ENCODE measurements at places on chromosomes 7 and 10.

DNA sequence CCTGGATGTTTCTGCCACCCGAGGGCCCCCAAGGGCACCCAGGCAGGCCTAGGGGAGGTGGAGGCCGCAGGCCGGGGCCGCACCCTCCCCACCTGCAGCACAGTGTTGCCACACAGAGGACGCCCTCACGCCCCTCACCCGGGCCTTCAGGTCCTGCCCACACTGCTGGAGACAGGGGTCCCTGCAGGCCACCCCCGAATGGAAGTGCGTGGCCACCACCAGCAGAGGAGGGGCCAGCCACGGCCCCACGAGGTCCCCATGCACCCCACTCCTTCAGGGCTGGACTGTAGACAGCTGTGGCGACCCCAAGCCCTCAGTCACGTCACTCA, 35.4 kb downstream of the ADAP1 start:
- DNase-seq = no peak

DNA sequence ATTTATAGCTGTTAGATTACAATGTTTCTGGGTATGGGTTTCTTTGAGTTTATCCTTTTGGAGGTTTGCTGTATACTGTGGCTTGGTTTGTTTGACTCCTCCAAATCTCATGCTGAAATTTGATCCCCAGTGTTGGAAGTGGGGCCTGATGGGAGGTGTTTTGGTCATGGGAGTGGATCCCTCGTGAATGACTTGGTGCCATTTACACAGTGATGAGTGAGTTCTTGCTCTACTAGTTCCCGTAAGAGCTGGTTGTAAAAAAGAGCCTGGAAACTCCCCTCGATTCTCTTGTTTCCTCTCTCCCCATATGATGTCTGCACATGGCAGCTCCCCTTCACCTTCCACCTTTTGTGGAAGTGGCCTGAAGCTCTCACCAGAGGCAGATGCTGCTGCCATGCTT, 324.1 kb downstream of the C7orf25 start:
- DNase-seq = no peak

DNA sequence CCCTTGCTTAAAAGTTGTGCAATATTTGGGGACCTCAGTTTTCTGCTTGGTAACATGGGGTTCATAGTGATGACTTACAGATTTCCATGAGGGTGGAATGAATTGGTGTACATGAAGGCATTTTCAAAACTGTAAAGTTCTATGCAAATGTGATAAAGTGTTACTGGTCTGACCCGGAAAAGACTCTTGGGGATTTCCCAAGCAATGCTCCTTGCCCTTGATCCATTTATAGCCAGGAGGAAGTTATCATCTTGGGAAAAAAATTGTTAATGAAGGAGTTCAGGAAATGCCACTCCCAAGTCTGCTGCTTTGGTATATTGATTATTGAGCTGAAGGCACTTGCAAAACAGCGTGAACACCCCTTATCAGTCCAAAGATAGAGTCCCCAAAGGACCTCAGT, 96.3 kb upstream of the ZPBP start:
- no peak for DNase-seq

DNA sequence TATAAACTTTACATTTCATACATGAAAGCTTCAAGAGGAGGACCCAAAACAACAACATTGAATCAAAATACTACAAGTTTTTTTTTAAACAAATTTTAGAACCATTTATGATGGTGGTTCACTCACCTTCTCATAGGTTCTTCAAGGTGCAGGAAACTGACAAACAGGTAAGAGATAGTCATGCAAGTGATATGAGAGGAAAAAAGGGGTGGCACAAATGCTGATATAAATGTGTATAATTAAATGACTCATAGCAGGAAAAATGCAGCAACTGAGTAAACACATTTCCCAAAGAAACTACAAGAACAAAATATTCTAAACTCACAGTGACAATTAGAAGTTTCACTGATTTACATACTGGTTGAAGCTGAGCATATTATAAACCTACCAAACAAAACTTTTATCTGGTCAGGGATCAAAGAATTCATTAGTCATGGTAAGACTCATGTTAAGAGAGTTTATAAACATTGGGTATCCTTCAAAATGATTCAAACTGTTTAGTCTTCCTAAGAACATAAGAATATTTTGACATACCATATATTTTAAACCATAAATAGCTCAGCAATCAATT, 14.1 kb downstream of the ZWINT start:
- no peak for DNase-seq

DNA sequence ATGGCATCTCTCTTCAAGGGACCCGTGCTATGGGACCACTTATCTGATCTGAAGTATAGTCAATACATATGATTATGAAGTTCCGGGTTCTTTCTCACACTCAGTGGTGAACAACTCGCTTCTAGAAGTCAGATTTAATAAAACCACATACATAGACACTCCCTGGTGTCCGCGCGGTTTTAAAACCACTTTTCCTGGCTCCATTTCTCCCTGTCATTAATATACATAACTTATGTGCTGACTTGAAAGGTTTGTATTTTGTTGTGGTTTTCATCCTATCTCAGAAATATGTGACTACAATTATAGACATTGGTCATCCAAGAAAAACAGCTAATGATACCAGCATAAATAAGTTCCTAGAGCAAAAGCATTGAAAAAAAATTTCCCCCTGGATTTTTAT, 34.0 kb downstream of the SVIL start:
- DNase-seq = no peak

DNA sequence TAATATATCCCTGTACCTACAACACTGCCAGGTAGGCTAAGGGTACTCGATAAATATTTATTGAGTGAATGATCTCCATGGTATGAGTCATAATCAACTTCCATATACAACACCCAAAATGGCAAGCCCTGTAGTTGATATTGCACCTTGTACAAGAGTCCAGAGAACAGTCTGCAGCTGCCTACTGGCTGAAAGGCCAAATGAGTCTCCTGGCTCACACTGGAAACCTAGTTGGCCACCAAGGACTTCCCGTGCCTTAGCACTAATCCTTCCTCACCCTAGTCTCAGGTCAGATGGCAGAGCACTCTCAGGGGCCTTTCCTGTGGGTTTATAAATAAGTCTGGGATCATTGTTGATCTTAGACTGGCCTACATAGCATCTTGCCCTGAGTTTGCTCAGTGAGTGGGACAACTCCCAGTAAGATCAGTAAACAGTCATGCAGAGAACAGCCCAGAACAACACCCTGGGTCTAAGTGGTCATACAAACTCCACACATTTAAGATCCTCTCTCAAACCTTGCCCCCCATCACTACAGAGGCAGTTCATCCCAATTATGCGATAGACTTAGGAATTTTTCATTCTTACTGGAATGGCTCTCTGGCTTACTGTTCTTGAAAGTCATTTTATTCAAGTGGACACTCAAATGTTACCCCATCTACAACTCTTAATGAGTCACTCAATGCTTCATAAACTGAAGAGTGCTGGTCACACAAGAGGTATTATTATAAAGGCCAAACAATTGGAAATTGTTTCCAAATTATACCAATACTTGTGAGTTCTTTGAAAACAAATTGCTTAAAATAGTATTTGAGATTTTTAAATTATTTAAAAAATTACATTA, 14.7 kb upstream of the SLC16A9 start:
- DNase-seq = no peak

DNA sequence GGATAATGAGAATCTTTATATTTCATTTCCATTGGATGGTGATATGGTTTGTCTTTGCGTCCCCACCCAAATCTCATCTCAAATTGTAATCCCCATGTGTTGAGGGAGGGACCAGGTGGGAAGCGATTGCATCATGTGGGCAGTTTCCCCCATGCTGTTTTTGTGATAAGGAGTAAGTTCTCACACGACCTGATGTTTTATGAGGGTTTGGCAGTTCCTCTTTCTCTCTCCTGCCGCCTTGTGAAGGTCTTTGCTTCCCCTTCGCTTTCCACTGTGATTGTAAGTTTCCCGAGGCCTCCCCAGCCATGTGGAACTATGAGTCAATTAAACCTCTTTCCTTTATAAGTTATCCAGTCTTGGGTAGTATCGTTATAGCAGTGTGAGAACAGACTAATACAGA, 59.4 kb downstream of the MTPN start:
- no peak for DNase-seq

- no peak for DNase-seq
Observed at GRCh38 chr7:29194206-29194593, 375 bp upstream of the CHN2 start.

DNA sequence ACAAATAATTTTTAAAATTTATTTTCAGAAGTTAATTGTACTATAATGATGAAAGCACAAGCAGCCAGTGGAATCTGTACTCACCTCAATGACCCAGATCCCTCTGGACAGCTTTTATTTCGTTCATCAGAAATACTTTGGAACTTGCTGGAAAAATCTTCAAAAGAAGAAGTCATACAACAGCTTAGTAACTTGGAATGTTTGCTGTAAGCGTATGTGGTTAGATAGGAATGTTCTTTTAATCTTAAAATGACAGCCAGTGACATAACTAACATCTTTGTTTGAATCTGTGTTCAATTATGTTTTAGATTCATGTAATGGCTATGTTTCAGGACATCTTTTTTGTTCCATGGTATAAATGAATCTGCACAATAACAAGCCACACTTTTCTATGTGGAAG, 26.8 kb downstream of the CFAP69 start:
- no peak for DNase-seq

DNA sequence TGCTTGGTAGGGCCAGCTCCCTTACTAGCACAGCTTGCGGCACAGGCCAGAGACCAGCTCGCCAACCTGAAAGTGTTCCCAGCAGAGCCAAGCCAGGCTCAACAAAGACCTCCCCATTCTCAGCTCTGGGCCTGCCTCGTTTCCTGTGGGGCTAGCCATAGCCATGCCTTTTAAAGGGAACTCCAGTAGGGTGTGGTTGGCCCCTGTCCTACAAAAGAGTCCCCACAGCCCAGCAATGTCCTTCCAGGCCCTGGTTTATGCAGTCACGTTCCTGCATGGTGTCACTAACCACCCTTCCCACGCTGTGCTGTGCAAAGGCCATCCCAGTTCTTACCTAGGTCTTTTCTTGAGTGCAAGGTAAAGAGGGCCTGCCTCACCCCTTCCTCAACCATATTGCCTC, 87.8 kb upstream of the LRRC4 start:
- no peak for DNase-seq

- DNase-seq = no peak
Observed at GRCh38 chr7:34342387-34342786, 315.6 kb upstream of the NPSR1 start.

- DNase-seq = no peak
Observed at GRCh38 chr7:104964626-104965236, 49.3 kb upstream of the KMT2E start.

- no peak for DNase-seq
Observed at GRCh38 chr7:33973231-33974015, 68.1 kb downstream of the BMPER start.

DNA sequence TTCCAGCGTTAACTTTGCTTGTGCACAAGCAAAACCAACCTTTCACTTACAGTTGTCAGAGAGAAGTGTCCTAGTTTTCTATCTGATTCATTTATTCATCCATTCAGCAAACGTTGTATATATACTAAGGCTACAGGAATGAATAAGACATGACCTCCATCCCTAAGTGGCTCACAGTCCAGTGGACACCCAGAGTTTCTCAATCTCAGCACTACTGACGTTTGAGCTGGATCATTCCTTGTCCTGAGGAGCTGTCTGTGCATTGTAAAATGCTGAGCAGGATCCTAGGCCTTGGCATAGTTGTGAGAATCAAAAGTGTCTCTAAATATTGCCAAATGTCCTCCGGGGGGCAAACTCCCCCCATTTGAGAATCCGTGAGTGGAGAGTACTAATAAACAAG, 166.7 kb upstream of the PRKCQ start:
- DNase-seq = no peak

- DNase-seq = no peak
Observed at GRCh38 chr7:47587351-47587750, 5.4 kb upstream of the TNS3 start.

DNA sequence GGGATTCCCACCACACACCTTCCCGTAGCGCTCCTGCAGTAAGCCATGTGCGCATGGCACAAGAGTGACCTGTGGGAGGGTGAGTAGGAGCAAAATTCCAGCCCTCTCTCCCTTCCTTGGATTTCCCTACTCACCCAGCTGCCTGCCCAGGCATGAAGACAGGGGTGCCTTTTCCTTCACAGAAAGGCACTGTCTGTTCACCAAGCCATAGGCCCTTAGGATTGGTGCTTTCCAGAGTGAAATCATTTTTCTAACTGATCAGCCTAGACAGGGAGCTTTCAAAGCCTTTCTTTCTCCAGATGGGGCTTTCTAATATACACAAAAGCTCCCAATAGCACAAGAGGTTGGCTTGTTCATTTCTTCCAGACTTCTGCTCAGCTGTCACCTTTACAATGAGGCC, 79.7 kb downstream of the CTTNBP2 start:
- DNase-seq = no peak

- DNase-seq = no peak
Observed at GRCh38 chr10:1551636-1552338, 185.5 kb downstream of the ADARB2 start.

GRCh38 chr7:23332910-23333612, 33.9 kb downstream of the MALSU1 start:
- no peak for DNase-seq

DNA sequence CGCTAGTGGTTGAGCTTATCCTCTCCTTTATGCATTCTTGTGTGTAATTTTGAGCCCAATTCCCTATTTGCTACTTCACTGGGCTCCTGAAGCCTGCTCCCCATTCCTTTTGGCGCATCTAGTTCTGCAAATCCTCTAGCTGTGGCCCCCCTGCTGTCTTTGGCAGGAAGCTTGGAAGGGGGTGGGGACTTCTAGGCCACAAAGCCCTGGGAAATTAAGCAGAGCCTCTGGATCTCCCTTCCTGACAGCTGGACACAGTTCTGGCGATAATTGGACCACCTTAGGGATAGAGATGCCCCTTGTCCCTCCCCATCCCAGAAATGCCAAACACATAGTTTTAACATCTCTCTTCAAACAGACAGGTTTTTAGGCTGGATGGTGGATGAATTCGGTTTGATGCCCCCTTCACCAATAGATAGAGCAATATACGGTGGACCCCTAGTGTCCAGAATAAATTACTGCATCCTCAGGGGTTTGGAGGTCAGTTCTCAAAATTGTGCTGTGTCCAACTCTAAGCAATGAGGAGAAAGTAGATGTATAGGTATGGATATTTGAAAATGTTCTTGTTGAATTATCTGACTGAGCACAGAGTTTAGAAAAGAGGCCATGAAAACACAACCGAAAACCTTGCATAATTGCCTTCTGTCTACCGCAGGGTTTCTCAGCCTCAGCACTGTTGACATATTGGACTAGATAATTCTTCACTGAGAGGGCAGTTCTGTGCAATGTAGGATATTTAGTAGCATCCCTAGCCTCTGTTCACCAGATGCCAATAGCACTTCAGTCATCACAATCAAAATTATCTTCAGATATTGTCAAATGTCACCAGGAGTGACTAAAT, 75.5 kb downstream of the PAPSS2 start:
- DNase-seq = no peak

DNA sequence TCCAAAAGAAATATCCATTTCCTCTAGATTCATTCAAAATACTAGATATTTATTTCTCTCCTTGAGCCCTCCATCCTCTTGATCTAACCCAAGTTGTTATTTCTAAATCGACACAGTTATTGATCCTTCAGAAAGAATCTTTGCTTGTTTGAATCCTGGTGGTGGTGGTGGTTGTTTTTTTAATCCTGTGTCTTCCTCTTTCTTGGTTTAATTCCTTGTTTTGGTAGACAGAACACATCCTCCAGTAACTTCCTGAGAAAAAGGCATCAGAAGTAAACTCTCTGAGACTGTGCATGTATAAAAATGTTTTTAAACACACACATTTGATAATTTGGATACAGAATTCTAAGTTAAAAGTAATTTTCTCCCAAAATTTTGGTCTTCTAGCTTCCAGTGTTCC, 49.9 kb downstream of the SIRT1 start:
- no peak for DNase-seq

Measured in T-helper 1 cell (primary cell).